Transverse colon (tissue), 4 donors: ENCODE measurements at places on chromosomes 5 and 9. TPM values are rescaled to one million over a fixed set of nuclear protein-coding genes. Genes with fewer than 3 reads are reported as not detected.

DNA sequence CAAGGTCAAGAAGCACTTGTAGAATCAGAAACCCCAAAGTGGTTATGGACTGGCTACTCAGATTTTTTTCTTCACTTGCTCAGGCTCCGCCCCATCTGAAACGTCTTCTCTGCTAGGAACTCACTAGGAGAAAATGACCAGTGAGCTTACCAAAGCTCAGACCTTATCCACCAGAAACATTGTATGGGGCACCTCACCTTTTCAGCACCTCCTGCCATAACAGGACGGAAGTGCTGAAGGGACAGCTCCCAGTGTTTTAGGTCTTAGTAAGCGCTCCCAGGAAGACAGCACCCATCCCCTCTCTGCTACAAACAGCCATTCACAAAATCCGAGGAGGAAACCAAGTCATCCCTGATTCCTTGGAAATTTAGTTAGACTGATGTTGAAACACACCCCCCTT, 1.2 kb upstream of the GABRA1 start:
- DNase-seq = no peak

GRCh38 chr5:137842296-137842695, 25.4 kb upstream of the MYOT start:
- DNase-seq = no peak

GRCh38 chr9:86868616-86869015, 78.7 kb downstream of the GAS1 start:
- no peak for DNase-seq

DNA sequence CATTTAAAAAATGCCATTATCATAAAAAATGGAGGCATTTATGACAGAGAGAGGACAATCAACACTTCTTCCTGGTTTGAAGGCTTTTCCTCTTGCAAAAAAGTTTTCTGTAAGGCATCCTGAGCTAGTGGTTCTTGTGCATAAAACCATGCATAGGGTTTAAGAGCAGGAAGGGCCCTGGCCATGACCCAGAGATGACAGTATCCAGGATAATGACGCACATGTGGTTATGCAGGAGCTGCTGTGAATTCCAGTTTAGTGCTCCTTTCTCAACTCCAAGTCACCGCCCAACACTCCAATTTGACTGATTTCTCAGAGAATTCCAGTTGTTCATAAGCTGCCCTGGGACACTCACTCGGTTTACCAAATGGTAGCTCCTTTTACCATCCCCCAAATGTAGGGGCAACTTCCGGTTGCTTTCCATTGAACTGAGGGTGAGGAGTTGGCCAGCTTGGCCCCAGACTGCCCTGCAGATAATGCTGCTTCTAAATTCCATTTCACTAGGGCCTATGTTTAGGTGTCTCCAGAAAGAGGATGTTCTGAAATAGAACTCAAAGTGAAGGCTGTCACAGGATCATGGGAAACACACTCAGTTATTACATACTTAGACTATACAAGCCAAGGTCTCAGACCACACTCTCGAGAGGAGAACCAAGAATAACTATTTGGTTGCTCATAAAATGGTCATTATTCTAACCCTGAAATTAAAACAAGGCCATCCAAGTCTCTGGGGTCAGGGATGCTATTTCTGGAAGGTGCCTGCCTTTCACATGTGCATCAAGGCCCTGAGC, 179.1 kb downstream of the SLIT3 start:
- DNase-seq = no peak

GRCh38 chr9:102986425-102986824, 8.7 kb upstream of the CYLC2 start:
- no peak for DNase-seq

GRCh38 chr5:133581918-133582317, 30.4 kb downstream of the FSTL4 start:
- DNase-seq = no peak

DNA sequence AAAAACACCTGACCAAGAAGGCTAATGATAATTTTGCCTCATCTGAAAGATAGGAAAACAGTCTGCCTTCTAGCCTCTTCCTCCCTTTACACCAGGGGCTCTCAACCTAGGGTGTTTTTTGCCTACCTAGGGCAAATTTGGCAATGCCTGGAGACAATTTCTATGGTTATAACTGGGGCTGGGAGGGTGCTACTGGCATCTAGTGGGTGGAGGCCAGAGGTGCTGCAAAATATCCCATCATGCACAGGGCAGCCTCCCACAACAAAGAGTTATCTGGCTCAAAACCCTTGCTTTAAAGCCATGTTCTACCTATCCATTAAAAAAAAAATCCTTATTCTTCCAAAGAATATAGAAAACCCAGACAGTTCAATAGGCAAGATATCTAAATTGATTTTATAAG, 45.0 kb upstream of the NR3C1 start:
- no peak for DNase-seq

GRCh38 chr5:38532165-38532669, 24.2 kb downstream of the LIFR start:
- no peak for DNase-seq

DNA sequence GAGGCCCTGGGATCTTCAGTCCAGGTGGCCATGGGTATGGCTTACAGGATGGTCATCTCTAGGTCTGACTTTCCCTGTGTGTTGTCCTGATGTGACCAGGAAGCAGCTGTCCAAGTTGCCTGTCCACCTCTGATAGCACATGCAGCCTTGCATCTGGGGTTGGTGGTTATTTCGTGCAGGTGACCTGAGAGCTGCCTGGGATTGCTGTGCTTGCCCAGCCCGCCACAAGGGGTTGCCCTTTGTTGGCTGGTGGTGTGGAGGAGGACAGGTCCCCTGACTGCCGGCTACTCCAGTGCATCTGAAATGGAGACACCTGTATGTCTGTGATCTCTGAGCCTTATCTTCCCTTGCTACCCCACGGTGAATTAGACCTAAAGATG, 212.6 kb downstream of the ARHGAP26 start:
- no peak for DNase-seq

DNA sequence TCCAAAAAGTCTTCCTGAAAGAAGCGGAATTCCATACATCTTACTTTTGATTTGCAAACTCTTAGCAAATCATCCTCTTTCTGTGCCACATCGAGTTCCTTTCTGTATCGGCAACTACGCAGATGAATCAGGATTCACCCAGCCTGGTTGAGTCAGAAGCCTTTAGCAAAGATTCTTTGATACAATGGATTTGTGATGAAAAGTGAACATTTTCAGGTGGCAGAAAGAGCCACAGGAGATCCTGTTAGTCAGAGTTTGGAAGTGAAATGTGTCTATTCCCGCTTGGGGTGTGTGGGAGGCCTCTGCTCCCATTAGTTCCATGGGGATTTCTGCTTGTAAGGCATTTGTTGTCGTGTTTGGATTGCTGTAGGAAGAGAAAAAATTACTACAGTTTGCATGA, 351.8 kb upstream of the WWC1 start:
- DNase-seq = no peak

GRCh38 chr5:51279983-51280706, 103.1 kb upstream of the ISL1 start:
- DNase-seq = no peak

DNA sequence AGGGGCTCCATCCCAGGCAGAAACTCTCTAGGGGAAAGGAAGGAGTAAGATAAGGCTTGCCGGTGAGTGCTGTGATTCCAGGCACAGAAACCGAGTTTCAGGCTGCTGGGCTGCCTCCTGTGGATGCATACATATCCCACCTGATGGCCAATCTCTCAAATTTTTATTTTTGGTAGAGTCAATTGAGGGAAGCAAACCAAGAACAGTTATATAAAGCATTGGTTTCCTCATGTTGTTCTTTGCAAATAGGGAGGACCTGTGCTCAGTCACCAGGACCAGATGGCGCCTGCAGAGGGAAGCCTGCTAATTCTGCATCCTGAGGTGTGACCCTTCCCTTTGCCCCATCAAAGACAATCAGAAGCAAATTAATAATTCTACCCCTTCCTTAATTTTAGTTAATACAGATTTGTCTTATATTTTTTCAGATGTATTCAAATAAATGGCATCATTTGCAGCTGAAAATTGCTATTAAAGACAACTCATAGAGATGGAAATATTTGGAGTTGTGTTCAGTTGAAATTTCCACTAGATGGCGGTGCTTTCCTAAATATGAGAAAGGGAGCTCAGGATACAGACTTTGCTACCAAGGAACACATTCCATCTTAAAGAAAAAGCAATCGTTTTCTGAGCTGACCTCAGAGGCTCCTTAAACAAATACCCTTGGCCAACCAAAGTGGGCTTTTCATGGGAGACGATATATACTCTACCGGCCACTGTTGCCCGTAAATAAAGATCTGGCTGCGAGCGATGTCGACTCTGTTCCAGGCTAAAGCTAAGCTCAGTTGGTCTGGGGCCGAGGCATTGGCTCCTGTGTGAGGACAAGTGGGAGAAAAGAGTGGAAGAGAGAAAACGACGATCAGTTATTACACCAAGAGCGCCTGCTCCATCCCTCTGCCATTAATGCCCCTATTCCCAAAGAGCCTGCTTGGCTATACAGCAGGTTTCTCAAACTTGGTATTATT, 225.7 kb upstream of the KLF9 start:
- DNase-seq = no peak

DNA sequence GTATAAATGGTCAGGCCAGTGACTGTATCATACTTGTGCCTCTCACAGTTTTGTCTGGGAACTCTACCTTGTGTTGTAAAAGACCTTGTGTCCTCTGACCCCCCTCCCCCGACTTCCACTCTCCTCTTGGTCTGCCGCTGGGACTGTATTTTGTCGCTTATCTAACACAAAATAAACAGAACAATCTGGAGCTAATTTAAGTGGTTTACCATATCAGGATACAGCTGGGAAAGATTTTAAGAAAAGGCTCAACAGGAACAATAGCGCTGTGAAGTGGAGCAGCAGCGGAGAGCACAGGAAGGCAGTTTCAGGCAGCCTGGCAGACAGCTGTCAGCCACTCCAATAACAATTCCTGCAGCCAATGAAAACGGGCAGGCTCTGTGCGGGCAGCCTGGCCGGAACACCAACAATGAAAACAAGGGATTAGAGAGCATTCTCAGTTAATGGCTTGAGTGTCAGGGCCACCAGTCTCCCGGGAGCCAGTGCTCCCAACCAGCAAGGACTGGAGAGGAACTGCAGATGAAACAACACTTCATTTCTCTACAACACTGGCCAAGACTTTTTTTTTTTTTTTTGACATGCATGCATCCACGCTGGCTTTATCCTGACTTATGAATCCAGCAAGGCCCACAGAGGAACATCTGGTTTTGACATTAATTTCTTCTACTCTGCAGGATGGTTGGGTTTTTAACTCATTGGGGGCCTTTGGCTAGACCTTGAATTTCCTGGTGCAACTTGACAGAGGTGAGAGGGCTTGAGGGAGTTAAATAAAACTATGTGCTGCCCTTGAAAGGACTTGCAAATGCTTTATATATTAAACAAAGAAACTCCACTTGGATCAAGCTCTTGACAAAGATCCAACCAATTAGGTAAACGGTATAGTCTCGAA, 76.7 kb downstream of the ARSB start:
- DNase-seq = peak; percentile 42

Gene LCN1
- total RNA-seq = not detected

Gene NUTM2G
- total RNA-seq = not detected

Gene SPATA31C1
- total RNA-seq = not detected

Gene GHR
- 4.6 TPM for total RNA-seq
